ENCODE measurements at places on chromosomes 4 and X.
A peak's percentile ranks its signal among the peaks of the same experiment; 100 is the strongest.

DNA sequence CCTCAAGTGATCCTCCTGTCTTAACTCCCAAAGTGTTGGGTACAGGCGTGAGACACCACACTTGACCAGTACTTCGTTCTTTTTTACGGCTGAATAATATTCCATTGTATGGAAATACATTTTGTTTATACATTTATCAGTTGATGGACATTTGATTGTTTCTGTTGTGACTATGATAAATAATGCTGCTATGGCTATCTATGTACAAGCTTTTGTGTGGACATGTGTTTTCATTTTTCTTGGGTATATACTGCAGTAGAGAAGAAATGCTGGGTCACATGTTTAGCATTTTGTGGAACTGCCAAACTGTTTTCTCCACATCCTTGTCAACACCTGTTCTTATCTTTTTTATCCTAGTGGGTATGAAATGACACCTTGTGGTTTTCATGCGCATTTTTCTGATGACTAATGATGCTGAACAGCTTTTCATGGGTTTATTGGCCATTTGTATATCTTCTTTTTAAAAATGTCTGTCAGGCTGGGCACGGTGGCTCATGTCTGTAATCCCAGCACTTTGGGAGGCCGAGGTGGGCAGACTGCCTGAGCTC, 37.3 kb downstream of the SAT1 start:
- DNase-seq: no peak

- no peak for DNase-seq
Measured at GRCh38 chrX:124476562-124476961, 130.2 kb downstream of the SH2D1A start.

GRCh38 chr4:8369426-8370105, 71.0 kb downstream of the ACOX3 start:
- DNase-seq: no peak

DNA sequence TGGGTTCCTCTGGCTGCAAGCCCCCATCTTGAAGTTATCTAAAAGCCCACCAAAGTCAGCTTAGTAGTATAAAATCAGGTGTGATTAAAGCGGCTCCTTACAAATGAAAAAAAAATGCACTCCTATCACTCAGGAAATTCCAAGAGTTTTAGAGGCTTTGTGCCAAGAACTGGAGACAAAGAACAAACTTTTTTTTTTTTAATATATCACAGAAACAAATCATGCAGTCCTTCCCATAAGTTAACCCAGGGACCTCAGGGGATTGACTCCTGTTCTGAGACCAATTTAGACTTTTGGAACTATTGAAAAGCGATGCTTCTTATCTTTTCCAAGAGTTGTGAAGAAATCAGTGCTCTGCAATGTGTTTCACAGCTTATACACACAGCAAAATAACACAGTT, 53.6 kb downstream of the HHIP start:
- DNase-seq: no peak

DNA sequence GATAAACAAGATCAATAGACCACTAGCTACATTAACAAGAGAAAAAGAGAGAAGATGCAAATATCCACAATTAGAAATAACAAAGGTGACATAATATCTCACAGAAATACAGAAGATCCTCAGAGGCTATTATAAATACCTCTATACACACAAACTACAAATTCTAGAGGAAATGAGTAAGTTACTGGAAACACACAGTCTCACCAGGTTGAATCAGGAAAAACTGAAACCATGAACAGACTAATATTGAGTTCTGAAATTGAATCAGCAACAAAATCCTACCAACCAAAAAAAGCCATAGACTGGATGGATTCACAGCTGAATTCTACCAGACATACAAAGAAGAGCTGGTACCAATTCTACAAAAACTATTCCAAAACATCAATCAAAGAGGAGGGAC, 211.8 kb upstream of the CPEB2 start:
- DNase-seq: no peak

DNA sequence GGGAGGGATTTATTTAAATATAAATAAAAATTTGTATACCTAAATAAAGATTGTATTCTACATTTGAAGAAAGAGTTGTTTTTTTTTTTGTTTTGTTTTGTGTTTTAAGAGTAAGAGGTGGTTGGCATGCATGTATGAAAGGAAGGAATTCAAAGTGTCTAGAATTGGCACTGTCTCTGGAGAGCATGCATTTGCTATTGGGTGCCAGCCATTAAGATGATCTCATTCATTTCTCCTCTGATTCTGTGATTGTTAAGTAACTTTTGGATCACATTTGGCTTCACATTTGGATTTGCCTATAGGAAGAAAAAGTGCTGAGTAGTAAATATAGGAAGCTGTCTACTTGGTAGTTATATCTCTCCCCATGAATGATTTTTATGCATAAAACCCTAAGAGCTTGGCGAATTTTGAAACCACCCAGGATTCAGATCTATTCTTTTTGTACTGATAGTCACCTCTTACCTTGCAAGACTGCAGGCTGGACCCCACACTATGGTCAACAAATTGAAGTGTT, 7.8 kb upstream of the BOD1L1 start:
- DNase-seq: no peak

DNA sequence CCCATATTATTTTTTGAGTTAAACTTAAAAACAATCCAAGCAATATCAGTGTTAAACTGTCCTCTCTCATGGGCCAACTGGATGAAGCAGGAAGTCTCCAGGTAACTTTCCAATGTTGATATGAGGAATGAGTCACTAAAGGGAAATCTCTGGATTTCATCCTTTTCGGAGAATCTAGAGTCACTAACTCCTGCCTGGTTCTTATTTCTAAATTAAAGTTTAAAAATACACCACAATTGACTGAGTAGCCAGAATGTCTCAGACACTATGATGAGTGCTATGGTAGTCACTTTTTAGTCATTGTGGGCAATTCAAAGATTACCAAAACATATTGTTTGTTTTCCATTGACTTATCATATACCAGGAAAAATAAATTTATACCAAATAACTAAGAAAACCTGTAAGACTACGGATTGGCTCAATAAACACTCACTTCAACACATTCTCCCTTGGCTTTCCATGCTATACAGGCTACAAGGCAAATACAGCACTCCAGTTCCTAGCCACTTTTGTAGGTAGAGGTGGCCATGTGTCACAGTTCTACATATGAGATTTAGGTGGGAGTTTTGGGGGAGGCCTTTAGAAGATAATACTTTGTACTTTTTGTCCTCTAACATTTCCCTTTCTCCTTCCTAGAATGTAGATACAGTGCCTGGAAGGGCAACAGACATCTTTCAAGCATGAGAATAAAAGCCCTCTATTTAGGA, 8.6 kb downstream of the SLC9B2 start:
- no peak for DNase-seq

- peak; percentile 66 for DNase-seq
Measured at GRCh38 chrX:129957241-129958082, 25.0 kb upstream of the BCORL1 start.

- no peak for DNase-seq
Measured at GRCh38 chrX:74788545-74789086, 136.6 kb downstream of the NEXMIF start.

DNA sequence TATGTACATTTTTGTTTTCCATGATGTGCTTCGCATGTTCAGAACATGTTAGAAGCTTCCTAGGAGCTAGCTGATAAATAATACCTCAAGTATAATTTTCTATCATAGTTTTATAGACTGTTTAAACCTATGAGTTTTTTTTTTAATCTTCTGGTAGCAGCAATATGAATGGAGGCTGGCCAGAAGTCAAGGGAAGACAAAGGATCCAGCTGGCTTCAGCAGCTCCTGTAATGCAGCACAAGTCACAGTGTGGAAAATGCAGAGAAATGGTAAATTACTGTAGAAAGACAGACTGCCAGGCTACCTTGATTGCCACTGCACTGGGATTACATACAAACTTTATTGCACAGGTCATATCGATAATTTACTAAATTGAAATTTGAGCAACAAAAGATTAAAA, 537.9 kb downstream of the IQCM start:
- DNase-seq: no peak

- no peak for DNase-seq
Measured at GRCh38 chr4:21522296-21522695, 426.3 kb downstream of the KCNIP4 start.

GRCh38 chr4:130143656-130144055, 1047.7 kb downstream of the C4orf33 start:
- DNase-seq: no peak

DNA sequence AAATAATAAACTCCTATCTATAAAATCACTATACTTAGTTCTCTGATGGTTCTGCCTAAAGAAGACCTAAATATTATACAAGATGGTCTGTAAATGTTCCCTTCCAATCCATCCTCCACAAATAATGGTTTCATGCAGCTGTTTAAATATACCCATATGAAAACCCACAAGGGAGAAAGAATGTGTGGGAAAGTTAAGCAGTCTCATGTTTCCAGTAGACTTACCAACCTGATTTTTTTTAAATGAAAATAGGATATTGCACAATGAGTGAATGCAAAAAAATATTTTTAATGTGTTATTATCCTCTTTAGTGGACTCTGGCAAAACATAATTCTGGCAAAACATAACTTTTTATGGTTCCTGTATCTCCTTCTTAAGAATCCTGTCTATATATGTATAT, 23.3 kb downstream of the CAMK2D start:
- DNase-seq: no peak

DNA sequence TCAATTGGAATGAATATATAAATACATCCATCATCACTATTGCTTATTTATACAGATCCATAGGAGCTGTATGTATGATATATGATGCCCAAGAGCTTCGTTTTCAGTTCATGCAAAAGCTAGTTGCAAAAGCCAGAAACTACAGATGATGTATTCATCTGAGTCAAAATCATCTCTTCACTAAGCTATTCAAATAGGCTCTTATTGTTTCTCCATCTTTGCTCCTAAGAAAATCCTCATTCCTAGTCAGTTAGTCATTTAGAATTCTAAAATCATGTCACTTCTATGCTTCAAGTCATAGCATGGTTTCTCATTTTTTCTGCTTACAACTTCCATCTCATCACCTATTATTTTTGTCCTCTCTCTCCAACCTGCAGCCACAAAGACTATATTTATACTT, 300.1 kb upstream of the TRAM1L1 start:
- no peak for DNase-seq

- no peak for DNase-seq
Measured at GRCh38 chrX:13923289-13923688, 106.4 kb upstream of the GPM6B start.

DNA sequence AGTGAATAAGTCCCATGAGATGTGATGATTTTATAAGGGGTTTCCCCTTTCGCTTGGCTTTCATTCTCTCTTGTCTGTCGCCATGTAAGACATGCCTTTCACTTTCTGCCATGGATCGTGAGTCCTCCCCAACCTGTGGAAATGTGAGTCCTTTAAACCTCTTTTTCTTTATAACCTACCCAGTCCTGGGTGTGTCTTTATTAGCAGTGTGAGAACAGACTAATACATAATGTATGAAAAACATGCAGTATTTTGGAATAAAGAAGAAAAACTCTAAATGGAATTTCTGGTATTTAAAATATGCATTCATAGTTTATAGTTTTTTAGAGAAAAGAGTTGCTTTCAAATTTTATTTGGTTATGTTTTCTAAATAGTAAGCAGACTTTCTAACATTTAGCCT, 360.7 kb downstream of the PCDH7 start:
- DNase-seq: no peak

DNA sequence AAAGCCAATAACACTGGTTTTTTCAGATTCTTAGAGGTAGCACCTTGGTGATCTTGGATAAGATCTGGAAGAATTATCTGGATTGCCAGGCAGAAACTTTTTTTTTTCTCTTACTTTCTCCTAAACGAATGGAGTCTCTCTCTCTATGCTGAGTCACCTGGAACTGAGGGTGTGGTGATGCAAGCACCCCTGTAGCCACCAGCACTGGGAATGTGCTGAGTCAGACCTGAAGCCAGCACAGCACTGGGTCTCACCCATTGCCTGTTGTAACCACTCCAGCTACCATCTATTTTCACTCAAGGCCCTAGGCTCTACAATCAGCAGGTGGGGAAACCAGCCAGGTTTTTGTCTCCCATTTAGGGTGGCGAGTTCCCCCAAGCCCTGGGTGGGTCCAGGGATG, 923.8 kb downstream of the RAPGEF2 start:
- DNase-seq: no peak

DNA sequence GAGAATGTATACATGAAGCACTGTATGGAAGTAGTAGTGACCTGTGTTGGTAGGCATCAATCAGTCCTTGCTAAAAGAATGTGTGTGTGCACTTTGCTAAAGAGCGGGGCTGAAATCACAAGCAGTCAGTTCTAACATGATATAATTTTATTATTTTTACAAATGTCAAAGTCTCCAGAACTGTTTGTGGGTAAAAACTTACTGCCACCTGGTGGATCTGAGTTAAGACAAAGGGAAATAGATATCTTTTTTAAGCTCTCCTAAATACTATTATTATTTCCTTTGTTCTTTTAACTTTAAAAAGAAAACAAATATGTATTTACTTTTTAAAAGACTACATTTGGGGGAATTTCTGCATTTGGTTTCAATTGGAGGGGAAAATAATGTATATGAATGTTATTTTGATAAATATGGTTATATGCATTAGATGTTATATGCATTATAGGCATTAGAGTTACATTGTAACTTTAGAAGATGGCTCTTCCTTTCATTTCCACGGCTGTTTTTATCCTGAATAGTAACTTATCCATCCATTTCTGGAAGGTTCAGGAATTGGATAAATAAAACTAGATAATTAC, 7.8 kb upstream of the CLOCK start:
- no peak for DNase-seq

DNA sequence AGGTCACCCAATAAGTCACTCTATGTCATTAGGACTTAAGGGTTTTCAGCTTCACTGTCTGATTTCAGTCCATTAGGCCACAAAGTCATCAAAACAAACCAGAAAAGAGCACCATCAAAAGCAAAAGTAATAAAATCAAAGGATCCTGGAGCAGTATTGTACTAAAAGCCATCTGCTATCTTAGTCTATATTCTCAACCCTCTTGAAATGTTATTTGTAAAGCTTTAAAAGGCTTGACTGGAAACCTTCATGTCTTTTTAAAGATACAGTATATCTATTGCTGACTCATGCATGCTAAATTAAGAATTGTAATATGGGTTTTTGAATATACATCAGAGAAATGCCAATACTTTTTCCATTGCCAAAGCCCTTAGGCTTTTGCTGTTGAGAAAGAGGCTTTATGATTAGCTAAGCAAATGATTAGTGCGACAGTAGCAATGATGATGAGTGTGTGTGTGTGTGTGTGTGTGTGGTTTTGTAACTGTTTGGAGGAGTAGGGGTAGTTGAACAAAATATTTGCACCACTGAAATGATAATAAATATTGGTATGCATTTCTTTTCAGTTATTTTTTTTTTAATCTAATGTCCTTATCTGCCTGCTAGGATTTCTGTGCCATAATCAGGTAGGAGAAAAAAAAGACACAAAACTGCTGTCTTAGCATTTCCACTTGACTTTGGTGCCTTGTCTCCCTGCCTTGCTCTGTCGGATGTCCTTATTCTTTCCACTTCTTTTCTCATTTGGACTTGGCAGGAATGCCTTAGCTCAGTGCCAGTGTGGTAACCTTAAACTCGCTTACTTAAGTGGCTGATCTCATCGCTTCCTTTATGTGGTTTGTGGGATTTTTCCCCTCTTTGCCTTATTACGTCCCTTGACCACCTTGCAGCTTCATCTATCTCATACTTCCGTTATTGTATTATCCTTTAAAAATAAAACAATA, 119.7 kb downstream of the PCDH7 start:
- DNase-seq: no peak
